ENCODE measurements at places on chromosomes 3 and 15.

DNA sequence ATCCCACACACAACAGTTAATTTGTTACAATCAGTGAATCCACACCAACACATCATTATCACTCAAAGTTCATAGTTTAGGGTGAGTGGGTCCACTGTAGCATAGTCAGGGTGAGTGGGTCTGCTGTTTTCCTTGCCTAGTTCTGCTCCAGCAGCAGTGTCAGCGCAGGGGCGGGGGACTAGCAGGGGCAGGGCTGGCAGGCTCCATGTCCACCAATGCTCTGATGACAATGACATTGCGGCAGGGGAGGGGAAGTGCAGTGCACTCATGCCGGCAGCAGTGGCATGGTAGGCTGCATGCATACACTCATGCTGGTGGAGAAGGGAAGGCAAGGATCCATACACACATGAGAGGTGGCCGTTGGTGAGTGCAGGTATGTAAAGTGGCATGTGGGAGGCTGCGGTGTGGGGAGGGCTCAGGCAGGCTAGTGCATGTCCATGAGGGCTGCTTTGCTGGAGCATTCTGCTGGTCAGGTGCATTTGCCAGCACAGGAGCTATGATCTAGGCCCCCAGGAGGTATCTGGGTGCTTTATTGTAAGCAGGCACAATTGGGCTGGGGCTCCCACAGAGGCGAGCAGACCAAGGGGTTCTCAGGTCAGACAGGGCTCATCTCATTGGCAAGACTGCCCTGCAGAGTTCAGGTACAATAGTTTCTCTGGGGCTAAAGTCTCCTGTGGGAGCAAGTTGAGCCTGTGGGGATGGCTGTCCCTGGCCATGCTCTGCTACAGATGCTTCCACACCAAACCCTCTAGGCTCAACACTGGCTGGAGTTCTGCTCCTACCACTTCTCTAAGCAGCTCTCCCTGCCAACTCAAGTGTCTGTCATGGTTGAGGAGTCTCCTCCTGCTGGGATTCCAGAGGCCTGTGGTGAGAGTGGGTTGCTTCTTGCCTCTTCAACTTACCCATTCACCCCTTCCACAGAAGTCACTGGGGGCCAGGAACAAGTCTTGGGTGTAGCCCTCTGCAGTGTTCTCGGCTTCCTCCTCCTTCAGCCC is 81.3 kb downstream of the KCNAB1 start:
- no peak for DNase-seq

DNA sequence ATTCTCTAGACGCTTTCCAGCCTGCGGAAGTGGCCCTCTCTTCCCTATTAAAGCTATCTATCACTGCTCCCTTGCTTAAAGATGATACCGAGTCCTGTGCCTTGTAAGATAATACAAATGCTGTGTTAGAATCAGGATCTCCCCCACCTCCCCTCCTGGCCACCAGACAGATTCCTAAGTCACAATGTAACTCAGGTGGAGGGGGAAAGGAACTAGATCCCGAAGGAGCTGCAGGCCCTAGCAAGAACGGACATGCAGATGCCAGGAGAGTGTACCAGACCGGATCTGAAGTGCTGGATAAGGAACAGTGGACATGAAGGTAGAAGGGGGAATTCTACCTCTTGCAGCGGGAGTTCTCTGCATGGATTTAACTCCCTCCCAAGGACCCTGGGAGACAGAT is 230.7 kb upstream of the LYSMD4 start:
- no peak for DNase-seq

- no peak for DNase-seq
Measured at GRCh38 chr3:14861031-14861430, 42.3 kb downstream of the FGD5 start.

DNA sequence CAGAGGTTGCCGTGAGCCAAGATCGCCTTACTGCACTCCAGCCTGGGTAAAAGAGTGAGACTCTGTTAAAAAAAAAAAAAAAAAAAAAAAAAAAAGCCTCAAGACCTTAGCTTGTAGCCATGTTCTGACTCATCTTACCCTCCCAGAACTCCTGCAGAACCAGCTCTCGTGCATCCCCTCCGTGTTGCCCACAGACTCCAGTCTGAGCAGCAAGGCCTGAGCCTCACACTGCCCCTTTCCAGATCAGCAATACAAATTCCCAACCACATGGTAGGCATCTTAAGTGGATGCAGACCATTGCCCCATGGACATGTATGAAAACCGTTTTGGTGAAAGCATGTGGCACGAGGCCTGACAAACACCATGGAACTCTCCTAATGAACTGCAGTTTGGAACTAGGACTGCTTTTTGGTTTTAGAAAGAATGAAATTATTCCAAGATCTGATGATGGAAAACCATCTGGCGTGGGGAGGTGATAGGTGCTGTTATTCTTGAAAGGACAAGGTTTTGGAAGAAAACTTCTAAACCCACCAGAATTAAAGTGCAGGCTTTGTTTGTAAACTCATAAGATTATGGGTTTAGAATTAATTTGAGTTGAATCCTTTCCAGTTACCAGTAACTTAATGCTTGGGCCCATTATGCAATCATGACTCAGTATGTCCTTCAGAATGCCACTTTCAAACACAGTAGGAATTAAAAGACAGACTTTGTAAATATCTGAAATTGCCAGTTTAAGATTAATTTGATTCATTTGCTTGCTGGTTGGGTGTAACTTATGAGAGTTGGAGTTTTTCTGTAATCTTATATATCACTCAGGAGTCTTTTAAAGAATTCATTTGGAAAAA is 163.7 kb upstream of the LRTM1 start:
- peak; percentile 63 for DNase-seq

DNA sequence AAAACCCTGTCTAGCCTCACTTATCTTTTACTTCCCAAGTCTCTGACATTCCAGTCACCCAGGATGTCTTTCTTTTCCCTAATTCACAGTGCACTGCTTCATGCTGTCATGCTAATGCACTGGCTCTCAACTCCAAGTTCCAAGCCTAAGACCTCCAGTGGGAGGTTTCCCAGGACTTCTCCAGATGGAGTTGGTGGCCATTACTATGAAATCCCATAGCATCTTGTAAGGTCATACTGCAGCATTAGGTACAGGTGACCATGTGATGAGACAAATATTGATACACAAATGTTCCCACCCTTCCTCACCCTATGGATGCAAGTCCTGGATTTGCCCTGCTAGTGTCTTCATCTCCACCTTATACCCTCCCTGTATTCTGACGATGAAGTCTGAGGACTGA is 138.6 kb upstream of the PRICKLE2 start:
- DNase-seq = no peak

DNA sequence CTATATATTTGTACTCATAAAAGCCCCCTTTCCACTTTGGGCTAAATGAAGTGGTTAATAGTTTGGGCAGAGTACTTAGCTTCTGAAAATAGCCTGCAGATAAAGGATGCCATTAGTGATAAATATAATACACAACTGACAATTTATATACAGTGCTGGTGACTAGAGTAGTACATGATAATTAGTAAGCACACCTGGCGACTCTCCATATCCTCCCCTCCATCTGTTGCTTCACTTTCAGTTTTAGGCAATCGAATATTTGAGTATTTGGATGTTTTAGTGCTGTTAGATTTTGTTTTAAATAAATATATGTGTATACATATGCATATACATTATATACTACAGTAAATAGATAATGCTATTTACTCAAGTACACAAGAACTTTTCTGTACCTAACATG is 35.9 kb upstream of the CHMP2B start:
- DNase-seq = no peak

- DNase-seq = no peak
Measured at GRCh38 chr3:195003006-195003892, 267.7 kb downstream of the XXYLT1 start.

GRCh38 chr15:48954538-48954937 is 9.2 kb downstream of the SHC4 start:
- peak; percentile 63 for DNase-seq

GRCh38 chr15:36682101-36682500 is 102.7 kb downstream of the CDIN1 start:
- DNase-seq = no peak

DNA sequence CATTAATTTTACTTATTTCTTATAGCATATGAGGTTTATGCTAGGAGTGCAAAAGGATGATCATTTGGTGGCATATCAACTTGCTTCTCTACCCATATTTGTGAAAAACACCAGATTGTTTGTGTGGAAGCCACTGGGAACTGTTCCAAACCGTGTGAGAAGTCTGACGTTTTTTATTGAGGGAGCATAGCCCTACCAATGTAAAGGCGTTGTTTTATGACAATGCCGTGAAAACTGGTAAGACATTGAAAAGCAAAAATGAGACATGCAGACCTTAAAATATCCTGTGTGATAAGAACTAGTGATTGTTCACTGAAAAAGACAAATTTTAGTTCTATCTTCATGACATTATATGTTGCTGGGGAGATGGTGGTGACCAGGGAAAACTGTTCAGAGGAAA is 87.8 kb downstream of the CHL1 start:
- no peak for DNase-seq

DNA sequence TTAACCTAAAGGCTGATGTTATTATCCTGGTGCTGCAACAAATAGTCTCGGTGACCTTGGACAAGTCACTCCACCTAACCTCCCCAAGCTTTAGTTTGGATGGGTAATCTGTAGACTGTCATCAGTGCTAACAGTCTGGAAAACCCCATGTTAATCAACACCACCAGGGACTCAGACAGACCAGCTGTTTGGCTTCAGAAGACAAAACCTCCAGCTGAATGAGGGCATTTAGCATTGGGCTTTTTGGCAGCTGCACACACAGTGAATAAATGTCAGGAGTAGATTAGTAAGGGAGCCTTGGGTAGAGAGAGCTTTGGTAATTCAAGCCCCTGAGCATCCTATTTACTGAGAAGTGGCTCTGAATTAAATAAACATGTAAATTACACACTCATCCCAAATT is 24.9 kb upstream of the C3orf80 start:
- no peak for DNase-seq

DNA sequence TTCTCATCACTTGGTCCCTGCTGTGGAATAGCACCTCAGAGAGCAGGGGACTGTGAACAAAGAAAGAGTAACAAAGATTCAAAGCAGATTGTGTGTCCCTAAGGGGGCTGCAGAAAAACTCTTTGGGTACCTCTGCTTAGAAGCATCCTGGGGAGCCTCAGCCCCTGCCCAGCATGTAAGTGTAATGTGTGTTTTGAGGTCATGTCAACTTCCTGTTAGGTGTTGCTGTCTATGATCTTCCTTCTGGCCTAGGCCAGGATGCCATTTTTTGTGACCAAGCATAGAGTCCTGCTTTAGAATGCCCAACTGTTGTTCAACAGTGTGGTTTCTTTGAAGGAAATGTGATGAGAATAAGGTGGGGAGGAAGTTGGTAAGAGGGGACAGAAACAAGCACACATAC is 77.1 kb upstream of the BCL6 start:
- no peak for DNase-seq

GRCh38 chr3:197030379-197031314 is 1.0 kb upstream of the MELTF start:
- DNase-seq = no peak

DNA sequence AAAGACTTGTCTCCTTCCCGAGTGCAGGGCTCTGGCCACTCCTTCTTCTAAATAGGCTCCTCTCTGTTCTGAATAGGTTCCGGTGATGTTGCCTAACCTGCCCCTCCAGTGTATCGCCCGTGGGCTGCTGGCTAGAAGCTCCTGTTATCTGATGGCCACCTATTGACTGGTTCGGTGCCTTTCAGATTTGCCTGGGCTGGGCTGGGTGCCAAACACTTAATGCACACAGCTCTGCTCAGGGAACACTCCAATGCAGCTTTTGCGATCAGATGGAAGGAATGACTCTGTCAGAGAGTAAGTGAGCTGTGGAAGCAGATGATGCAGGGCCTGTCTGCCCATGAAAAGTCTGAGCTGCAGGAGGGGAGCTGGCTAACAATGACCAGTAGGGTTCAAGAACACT is 112.9 kb downstream of the CORO2B start:
- no peak for DNase-seq

DNA sequence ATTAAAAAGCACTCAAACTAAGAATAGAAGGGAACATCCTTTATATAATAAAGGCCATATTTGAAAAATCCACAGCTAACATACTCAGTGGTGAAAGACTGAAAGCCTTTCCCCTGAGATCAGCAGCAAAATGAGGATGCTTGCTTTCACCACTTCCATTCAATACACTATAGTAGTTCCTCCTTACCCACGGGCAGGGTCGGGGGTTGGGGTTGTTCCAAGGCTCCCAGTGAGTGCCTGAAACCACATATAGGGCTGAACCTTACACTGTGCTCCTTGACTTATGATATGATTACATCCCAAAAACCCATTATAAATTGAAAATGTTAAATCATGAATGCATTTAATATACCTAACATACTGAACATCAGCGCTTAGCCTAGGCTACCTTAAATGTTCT is 37.7 kb downstream of the ALDH1L1 start:
- no peak for DNase-seq

GRCh38 chr3:59565125-59565524 is 515.3 kb upstream of the CFAP20DC start:
- no peak for DNase-seq

DNA sequence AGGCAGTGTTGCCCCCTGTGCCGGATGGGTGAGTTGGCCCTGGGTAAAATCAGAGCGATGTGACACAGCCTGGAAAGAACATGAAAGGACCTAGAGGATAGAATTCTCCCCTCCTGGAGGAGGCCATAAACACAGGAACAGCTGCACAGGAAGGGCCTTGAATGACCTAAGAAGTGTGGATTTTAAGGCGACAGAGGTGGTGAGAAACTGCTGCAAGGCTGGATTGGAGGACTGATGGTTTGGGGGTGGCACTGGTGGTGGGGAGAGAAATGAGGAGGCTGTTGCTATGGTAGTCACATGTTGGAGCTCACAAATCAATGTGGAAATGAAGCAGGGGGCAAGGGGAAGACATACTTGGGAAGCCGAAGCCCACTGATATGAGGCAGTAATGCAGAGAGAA is 13.8 kb downstream of the XIRP1 start:
- DNase-seq = no peak

- no peak for DNase-seq
Measured at GRCh38 chr3:120469882-120470301, 19.1 kb upstream of the FSTL1 start.

GRCh38 chr15:45921978-45922377 is 287.1 kb downstream of the SQOR start:
- no peak for DNase-seq

GRCh38 chr15:45181491-45182285 is 6.1 kb downstream of the SHF start:
- no peak for DNase-seq

GRCh38 chr3:153970741-153971347 is 150.3 kb upstream of the ARHGEF26 start:
- DNase-seq = no peak
